ENCODE measurements at places on chromosomes 5 and 9.

DNA sequence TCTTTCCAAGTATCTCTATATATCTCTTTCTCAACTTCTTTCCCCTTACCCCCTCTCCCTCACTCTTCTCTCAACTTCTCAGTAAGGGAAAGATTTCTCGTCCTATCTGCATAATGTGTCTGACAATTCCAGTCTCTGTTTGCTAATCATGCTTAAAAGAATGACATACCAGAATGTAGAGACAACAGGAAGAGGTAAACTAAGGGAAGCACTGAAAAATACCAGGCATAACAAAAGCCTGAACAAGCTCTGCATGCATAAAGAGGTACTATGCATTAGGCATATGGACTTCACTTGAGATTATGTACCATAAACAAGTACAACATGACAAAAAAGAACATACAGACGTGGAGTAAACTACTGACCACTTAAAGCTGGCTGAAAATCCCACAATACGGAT, 62.6 kb downstream of the SEMA5A start:
- DNase-seq = no peak

- DNase-seq = no peak
These were observed 473.4 kb downstream of the NTRK2 start for GRCh38 chr9:85142968-85143367.

DNA sequence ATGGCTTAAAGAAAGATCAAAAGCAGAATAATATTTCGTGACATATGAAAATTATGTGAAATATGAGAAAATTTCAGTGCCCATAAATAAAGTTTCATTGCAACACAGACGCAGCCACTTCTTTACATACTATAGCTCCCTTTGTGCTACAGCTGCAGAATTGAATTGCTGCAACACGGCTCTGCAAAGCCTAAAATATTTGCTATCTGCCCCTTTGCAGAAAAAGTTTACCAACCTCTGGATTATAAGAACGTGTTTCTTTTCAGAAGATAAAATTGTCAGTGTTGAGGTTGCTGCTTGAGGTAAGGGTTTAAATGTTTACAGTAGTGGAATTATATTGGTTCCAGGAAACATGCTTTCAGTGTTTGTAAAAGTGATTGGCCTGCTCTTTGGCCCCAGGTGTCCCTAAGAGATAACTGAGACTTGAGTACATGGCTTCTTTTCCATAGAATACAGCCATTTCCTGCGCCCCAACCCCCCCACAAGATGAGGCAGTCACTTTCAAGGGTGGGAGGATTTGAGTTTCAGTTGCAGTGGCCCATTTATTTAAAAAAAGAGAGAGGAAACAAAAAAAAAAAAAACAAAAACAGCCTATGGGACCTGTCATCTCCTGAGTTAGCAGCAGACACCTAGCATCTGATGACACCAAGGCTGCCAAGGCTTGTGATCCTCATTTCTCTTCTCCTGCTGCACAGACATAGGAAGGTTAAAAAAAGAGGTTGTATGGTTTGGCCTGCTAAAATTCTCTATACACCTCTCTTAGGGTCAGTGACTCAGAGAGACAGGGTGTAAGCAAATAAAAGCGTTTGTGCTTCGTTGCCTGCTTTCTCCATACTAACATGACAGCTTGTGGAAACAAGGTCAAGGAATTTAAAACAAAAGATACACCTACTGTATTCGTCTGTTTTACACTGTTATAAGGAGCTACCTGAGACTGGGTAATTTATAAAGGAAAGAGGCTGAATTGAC, 28.0 kb upstream of the HTR4 start:
- DNase-seq = no peak

DNA sequence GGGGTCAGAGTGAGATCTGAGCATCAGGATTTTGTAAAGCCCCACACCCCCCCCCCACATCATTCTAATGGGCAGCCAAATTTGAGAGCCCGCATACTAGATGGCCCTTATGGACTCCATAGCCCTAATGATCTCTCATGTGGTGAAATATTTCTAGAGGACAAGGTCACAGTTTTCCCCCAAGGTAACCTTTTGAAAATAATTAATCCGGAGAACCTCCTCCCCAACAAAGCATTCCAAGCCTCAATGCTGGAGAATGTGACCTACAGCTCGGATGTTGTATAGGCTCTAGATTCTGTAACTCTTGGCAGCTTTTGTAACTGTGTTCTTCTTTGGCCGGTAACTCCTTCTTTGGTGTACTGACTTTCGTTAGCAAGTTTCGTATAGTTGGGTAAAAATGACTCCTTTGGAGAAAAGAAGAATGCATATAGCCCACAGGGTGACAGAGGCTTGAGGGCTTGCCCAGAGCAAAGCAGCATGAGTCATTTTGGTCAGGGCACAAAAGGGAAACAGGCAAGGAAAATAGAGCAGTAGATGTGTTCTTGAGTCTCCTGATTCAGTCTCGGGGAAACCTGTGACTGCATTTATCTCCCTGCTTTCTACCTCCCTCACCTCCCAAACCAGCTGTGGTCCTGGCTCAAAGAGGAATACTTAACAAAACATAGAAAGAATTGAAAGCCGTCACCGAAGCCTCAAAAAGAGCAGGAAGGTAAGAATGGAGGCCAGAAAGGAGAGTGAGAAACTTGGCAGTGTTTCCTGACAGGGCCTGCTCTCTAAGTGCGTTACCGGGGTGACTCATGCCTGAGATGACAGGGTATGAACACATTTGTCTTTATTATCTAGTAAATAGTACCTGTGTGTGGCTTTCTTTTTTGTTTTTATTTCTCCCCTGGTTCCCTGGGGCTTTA, 6.6 kb upstream of the XPA start:
- peak; percentile 45 for DNase-seq

GRCh38 chr9:92728831-92729734, 35.5 kb downstream of the BICD2 start:
- no peak for DNase-seq

- peak; percentile 51 for DNase-seq
These were observed 19.7 kb downstream of the CAMSAP1 start for GRCh38 chr9:135887585-135888050.

- DNase-seq = no peak
These were observed 101.3 kb downstream of the FBN2 start for GRCh38 chr5:128436749-128437188.

DNA sequence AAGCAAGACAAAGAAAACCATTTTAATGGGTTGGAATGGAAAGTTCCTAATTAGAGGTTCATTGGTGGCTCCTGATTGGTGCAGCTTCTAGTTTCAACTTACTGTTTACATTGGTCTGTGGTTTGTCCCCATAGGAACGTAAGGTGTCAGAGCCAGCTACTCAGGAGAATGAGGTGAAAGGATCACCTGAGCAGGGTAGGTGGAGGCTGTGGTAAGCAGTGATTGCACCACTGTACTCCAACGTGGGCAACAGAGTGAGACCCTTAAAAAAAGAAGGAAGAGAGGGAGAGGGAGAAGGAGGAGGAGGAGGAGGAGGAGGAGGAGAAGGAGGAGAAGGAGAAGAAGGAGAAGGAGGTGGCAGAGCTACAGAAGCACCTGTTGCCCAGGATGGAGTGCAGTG, 30.4 kb downstream of the KCNIP1 start:
- DNase-seq = no peak

GRCh38 chr9:130089141-130089540, 35.4 kb downstream of the GPR107 start:
- DNase-seq = no peak

DNA sequence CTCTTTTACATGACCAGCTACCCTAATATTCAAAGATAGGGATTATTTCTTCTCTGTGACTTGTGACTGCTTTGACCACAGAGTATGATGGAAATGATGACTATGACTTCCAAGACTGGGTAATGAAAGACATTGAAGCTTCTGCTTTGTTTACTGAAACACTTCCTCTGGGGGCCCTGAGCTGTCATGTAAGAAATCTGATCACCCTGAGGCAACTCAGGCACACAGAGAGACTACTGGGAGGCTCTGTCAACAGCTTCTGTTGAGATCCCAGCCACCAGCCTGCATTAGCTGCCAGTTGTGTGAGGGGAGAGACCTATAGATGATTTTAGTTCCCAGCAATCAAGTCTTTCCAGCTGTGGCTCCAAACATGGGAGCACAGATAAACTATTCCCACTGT, 76.5 kb downstream of the KCTD16 start:
- no peak for DNase-seq

- DNase-seq = no peak
These were observed 379.0 kb upstream of the NUDT12 start for GRCh38 chr5:103941596-103941995.

DNA sequence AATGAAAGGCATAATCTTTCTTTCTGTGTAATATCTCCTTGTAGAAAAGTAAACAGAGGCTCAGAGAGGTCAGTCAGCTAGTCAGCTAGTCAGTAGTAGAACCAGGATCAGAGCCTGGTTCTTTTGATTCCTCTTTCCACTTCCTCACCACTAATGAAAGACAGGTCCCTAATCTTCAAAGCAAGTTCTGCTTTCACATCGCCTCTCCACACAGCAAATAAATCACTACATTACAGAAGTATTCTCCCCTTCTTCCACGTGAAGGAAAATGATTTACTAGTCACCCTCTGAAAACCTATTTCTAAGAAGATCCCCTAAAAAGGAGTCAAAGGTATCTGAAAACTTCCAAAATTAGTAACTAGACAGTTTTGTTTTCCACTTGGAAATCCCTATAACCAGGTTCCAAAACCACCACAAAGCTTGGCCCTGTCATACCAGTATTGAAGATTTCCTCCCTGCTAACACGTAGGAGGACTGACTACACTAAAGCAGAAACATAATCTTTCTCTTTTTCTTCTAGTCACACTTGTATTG, 140.5 kb upstream of the TARS1 start:
- DNase-seq = no peak

- no peak for DNase-seq
These were observed 6.1 kb downstream of the SARDH start for GRCh38 chr9:133731876-133732638.

GRCh38 chr9:23736293-23736692, 89.7 kb downstream of the ELAVL2 start:
- no peak for DNase-seq

- DNase-seq = no peak
These were observed 132.4 kb downstream of the ROR2 start for GRCh38 chr9:91817493-91818224.
